ENCODE measurements at places on chromosomes 7 and 10.

GRCh38 chr10:5949009-5949759 lies 28.2 kb downstream of the IL15RA start:
- DNase-seq = no peak

DNA sequence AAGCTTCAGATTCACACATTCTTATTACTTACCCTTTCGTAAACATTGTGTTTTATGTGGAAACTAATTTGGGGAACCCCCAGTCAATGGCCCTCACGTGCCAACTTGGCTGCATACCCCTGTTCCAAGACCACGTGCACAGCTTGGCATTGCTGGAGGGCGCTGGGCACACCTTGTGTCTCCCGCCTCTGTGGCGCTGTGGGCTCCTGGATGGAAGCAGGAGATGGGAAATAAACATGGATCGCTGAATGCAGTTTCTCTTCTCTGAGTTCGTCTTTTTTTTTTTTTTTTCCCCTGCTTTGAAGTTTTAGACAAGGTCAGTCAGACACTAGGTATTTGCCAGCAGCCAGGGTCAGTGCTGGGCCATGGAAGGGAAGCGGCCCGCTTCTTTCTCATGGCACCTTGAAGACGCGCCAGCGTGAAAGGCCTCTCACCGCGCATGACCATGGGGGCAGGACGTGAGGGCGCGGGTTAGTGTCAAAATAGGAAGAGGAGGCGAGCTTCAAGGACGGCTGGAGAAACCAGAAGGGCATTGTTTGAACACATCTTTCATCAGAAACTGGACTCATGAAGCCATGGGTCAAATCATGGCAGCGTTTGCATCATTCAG lies 27.3 kb downstream of the BNIP3 start:
- DNase-seq = no peak

- DNase-seq = no peak
These were observed at the start of gene ITPRIP for GRCh38 chr10:104337985-104338735. Gene ITPRIP (minus strand): TSS chr10:104338465. CDS start chr10:104316051, 22,414 bp downstream.

DNA sequence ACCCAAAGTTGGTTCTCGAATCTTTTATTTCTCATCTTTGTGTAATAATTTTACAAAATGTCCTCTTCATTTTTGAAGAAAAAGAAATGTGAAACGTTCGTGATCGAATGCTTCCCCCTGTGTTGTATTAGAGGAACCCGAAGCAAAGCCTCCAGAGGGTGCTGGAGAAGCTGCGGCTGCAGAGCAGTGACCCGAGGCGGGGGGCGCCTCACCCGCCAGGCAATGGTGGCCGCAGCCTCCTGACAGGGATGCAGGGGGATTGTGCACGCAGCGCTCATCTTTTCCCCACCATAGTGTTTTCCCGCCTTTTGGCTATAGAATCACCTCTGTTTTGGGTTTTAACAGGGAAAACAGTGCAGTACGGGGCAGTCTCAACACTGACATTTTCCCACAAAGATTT lies 307.5 kb upstream of the ANKRD30A start:
- DNase-seq = no peak

DNA sequence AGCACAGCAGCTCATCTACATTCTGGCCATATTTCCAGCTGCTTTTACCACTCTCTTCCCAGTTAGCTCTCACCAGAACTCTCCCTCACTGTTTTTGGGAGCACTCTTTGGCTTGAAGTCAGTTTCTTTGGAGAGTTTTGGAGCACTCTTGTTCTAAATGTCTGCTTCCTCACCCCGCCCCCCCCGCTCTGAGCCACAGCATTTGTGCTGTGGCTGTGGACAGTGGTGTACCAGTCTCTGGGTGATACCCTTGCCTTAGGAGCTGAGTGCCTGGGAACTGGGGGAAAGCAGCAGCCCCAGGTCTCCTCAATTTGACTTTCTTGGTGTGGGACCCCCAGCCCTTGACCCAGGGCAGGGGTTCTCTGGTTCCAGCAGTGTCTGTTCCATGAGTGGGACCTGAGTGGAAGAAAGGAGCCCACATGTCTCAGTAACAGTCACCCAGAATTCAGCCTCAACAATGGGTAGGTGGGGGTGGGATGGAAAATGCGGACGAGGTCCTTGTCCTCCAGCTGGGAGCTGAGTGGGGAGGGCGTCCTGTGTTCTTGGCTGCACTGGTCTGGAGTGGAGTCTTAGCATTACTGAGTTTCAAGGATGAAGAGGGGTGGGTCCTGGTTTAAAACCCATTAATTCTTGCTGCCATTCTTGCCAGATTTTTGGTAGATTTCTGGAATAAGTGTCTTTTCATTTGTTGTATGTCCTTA lies 18.0 kb downstream of the RBM33 start:
- no peak for DNase-seq
